CD4-positive, alpha-beta T cell (primary cell): ENCODE measurements at places on chromosomes 16 and 17.

DNA sequence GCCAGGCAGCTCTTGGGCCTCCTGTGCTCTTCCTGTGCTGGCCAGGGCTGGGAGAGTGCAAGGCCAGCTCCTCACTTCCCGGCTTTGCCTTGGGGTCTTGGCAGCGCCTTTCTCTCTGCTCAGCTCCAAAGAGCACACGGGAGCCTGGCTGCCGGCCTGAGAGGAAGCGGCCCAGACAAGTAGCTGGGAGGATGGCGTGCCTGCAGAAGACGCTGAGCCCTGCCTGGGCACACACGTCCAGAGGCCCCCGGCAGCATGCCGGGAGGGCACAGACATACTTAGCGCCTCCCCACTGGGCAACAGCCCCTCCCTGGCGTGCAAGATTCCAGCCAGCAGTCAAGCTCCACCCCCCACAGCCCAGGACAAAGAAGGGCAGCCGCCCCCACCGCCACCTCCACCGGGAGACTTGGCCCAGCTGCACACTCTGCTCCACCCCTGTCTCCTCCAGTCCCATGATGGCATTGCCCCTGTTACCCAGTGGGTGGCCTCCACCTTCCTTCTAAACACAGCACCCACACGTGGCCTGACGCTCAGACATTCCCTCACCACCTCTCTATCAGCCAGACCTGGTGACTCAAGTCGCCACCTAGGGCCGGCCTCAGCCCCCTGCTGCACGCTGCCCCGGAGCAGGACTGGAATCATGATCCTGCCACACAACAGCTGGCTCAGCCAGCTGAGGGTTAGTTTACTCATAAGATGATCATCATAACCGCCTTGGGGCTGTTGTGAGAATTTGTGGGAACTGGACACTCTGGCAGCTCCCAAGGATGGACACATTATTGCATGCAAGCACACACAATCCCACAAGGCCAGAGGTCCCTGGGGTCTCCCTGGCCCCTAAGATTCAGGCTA lies 12.4 kb downstream of the SGCA start:
- peak; percentile 28 for DNase-seq

DNA sequence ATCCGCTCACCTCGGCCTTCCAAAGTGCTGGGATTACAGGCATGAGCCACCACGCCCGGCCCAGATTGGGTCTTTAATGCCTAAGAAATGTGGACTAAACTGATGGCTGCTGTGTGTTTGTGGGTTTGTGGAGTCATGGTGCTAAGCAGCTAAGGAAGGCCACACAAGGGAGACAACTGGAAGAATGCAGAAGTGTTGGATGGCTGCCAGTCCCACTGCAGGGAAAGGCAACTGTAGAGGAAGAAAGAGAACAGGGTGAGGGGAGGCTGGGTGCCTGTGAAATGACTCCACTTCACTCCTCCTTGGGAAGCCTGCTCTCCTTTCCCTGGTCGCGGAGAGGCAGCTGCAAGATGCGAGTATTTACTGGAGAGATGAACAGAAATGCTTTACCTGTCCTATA lies 23.5 kb upstream of the SIAH1 start:
- no peak for DNase-seq

DNA sequence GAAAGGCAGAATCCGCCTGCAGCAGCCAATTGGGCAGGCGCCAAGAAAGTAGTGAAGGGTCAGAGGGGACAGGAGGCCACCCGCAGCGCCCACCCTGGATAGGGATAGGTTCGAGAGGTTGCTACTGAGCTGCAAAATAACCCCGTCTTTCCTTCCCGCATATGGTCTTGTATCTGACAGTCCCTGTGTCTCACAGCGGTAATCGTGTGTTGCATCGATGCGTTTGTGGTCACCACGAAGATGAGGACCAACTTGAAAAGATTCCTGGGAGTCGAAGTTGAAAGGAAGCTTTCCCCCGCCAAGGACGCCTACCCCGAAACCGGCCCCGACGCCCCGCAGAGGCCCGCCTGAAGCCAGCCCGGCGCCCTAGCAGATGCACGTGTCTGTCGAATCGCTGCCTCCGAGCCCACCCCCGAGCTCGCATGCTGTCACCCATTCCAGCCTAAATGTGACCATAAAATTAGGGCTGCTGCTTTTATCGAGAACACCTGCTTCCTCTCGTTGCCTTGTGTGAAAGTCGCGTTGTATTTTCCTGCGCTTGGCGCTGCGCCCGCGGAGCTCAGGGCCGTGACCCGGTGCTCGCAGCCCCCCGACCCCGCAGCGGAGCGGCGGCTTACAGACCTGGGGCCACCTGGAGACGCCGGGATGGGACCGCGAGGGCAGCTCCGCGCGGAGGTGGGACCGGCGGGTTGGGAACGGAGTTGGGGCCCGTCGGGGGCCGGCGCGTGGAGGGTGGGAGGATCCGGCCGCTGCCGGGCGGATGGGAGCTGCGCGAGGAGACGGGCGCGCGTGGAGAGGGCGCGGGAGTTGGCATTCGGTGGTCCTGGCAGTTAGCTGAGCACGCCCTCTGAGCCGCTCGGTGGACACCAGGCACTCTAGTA lies at the start of gene CMTM2:
Gene CMTM2 (plus strand): TSS at position 813 of the 881 bp plus-strand sequence. CDS start 145 bp downstream, outside the sequence.
- peak; percentile 16 for DNase-seq

- DNase-seq: no peak
Observed at GRCh38 chr17:49061524-49061943, 64.3 kb downstream of the IGF2BP1 start.

- DNase-seq: no peak
Observed at GRCh38 chr17:81682565-81683207, 911 bp downstream of the ARL16 start.

DNA sequence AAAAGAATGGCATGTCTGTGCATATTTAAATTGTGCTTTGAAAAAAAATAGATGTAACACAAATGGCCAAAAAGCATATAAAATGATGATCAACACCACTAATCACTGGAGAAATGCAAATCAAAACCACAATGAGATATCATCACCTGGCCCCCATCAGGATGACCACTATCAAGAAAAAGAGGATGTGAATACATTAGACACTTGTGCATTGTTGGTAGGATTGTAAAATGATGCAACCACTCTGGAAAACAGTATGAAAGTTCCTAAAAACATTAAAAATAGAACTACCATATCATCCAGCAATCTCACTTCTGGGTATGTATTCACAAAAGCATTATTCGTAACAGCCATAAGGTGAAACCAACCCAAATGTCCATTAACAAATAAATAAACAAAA lies 91.5 kb downstream of the SPAG9 start:
- DNase-seq: no peak
